ENCODE measurements at places on chromosomes 11 and 22. TPM values are rescaled to one million over a fixed set of nuclear protein-coding genes. Genes with fewer than 3 reads are reported as not detected.

The GLYAT gene
- not detected for total RNA-seq

The RAB36 gene
- 0.73 TPM for total RNA-seq

The ARHGAP32 gene
- total RNA-seq = 3.1 TPM

The HEPN1 gene
- total RNA-seq = not detected

The FZD4 gene
- 151 TPM for total RNA-seq

The LMNTD2 gene
- 0.05 TPM for total RNA-seq

The MIAT gene
- total RNA-seq = 0.07 TPM

The ELMOD1 gene
- not detected for total RNA-seq

The SMTNL1 gene
- total RNA-seq = not detected

The AP5B1 gene
- 10.8 TPM for total RNA-seq

The MAPK8IP1 gene
- 3.5 TPM for total RNA-seq

The LARGE1 gene
- 4.5 TPM for total RNA-seq

The MS4A18 gene
- total RNA-seq = not detected

The CADM1 gene
- total RNA-seq = 4.2 TPM

The PRODH gene
- total RNA-seq = not detected

The BIRC3 gene
- total RNA-seq = 10.7 TPM

The TMPRSS5 gene
- 0.10 TPM for total RNA-seq

The AGBL2 gene
- total RNA-seq = not detected

The CTSW gene
- 0.20 TPM for total RNA-seq

The MAJIN gene
- not detected for total RNA-seq

The CHADL gene
- 3.1 TPM for total RNA-seq

The PNPLA3 gene
- 0.40 TPM for total RNA-seq

The PHOX2A gene
- not detected for total RNA-seq

The NECTIN1 gene
- 13.9 TPM for total RNA-seq

The PRG3 gene
- total RNA-seq = not detected
